Activated T-cell treated with anti-CD3 and anti-CD28 coated beads for 24 hours (primary cell): ENCODE measurements at places on chromosomes 5 and 9.

GRCh38 chr9:13111778-13112177 lies 167.7 kb downstream of the MPDZ start:
- DNase-seq = no peak

DNA sequence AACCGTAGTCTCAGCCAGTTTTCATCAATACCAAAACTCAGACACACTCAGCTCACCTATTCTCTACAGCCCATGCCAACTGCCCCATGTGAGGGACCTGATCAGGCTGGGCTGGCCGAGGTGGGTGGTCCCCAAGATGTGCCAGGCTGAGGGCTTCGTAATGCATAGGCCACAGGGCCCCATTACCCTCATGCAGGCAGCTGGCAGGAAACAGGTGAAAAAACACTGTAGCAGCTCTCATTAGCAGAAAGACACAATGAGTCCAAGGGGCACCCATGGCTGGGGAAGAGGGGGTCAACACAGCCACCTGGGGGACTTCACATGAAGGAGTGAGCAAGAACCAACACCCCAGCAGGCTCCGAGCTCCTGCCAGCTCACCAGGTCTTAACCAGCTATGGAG lies 8.2 kb downstream of the IPPK start:
- no peak for DNase-seq

DNA sequence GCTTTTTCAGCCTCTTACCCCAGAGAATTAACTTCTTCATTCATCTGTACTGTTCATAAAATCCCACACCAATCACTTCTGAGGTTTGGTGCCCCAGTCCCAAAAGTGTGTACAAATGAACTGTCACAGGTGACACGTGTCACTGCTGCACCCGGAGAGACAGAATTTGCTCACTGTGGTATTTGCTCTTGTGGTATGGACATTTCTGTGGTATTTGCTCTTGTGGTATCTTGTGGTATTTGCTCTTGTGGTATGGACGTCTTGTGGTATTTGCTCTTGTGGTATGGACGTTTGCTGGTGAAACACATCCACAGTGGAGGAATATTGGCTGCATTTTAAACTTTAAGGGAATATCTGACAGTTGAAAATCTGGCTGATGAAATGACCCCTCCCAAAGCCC lies 214.9 kb upstream of the DAP start:
- DNase-seq = no peak

GRCh38 chr9:135877791-135878527 lies 29.4 kb downstream of the CAMSAP1 start:
- no peak for DNase-seq

- no peak for DNase-seq
Observed at GRCh38 chr5:170773024-170773985, 10.2 kb upstream of the GABRP start.

GRCh38 chr5:43233946-43234345 lies 41.9 kb downstream of the NIM1K start:
- DNase-seq = no peak

DNA sequence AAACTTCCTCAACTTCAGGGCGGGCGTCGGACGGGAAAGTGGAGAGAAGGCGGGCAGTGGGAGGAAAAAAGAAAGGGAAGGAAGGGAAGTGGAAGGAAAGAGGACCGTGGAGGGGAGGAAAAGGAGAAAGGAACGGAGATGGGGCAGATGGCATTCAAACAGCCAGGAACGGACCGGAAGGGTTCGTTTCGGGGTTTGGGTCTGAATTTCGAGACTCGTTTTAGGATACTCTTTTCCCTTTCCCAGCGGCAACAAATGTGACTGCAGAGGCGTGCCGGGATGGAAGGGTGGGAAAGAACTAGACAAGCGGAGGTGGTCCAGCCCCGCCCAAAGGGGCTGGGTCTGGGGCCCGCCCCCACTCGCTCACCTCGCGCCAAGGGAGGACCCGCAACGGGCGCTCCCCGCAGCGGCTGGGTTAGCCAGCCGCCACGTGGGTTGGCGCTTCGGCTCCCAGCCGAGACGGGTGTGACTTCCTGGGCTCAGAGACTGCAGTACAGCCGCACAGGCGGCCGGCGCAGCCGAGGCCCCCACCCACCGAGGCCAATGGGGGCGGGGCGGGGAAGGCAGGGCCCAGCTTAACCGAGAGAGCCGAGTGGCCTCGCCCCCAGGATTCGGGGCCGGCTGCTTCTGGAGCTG lies 2.7 kb downstream of the VCAN start:
- DNase-seq = no peak

- DNase-seq = no peak
Observed at GRCh38 chr9:16884952-16885513, 14.6 kb upstream of the BNC2 start.

GRCh38 chr9:10059044-10059443 lies 553.8 kb downstream of the PTPRD start:
- no peak for DNase-seq

- no peak for DNase-seq
Observed at GRCh38 chr9:121735065-121735792, 83.8 kb downstream of the DAB2IP start.

GRCh38 chr9:91428436-91428835 lies 4.8 kb upstream of the NFIL3 start:
- no peak for DNase-seq

DNA sequence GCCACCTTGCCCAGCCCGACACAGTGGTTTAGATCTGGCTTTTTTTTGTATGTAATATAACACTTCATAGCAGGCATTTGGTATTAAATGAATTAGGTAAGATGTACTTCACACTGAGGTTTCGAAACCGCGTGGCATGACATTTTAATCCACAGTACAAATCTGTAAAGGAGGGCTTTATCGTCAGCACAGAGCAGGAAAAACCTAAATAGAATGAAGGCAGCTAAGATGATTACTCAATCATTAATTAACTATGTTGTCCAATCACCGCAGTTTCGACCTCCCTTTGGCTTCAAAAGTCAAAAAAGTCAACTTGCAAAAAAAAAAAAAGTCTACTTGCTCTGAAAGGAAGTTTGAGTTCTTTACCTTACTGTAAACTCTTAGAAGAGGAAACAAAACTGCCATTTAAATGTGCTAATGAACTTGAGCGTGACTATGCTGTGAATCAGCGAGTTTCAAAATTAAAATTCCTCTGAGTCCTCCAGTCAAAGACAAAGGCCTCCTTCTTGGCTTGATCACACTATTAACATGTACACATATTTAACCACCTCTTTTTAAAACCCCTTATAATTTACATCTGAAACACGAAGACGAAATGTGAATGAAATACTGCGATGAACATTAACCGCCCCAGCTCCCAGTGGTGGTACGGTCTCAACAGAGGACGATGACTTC lies 698 bp upstream of the SEC24A start:
- DNase-seq = peak; percentile 35

DNA sequence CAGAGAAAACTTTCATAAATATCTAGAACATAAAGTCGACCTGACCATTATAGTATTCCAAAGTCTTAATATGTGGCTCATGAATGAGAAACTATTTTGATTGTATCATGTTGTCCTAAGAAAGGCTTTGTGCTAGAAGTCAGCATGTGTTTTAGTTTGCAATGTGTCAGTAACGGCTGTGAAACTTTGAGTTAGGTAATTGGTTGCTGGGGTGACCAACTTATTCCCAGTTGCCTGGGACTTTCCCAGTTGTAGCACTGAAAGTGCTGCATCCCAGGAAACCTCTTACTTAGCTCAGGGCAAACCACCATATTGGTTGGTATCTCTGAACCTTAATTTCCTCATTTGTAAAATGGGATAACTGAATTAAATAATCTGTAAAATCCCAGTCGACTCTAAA lies 114.6 kb upstream of the SLC12A2 start:
- no peak for DNase-seq

DNA sequence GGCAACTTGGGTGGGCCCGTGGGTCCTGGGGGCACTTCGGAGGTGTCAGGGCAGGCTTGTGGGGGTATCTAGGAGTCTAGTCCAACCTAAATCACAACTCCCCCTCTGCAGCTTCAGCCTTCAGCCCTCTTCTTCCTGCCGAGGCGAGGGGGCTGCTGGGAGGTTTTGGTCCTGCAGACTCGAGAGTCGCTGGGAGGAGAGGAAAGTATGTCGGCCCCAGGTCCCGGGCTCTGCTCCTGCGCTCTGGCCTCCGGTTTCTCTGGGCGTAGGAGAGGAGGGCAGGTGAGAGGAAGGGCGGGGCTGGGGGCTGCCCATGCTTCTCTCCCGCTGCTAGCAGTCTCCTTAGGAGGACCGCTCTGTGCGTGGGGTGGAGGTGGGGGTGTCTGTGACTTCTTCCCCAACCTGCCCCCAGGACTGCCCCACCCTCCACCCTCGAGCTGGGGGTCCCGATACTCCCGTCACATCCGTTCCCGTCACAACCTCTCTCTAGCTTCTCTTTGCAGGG lies 139.8 kb upstream of the COL5A1 start:
- no peak for DNase-seq

DNA sequence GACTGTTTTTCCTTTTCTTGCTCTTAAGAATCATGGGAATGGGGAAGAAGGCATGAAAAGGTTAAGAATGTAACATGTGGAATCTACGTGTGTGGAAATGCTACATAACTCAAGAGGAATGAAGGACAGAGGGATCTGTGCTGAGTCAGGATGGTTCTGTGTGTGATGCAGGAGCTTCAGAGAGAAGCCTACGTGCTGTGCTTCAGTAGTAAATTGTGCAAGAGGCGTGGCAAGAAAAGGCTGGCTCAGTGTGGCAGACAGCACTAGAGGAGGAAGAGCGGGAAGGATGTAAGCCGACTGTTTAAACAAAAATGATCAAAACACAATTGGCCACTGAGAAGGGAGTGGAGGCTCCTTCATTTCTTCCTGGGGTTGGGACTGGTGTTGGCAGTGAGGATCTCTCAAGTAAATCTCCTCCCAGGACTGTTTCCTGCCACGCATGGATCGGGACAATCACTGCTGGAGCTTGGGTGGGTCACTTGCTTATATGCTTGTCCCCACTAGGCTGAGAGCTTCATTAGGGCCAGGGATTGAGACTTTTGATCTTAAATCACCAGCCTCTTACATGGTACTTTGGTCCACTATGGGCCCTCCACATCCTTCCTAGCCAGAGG lies 59.4 kb upstream of the BASP1 start:
- no peak for DNase-seq

- DNase-seq = no peak
Observed at GRCh38 chr9:90860382-90860781, 58.8 kb downstream of the SYK start.

DNA sequence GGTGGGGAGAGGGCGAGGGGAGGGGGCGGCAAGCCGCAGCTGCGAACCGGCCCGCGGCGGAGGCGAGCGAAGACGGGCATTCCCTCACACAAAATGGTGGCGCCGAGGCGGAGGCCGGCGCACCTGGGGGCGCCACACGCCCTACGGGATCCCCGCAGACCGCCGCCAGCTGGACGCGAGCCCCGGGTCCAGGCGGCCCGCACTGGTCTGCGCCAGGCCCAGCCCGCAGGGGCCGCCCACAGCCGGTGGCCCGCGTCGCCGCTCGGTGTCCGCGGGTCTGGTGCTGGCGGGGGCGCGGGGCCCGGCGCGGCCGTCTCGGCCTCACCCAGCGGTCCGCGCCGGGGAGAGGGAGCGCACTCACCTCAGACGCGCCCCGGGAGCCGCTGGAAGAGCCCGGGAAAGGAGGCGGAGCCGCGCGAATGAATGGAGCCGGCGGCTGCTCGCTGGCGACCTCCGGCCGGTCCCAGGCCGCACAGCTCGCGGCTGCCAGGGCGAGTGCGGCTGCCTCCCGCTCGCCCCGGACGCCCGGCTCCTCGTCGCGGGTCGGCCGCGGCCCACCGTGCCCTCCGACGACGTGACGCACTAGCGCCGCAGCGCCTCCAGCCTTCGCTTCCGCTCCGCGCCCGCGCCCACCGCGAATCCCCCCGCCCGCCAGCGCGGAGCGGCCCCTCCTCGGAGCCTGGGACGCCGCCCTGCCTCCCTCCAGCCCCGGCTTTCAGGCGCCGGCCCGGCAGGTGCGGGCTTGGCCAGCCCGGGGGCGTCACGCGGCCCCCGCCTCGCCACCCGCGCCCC lies at the start of gene FAM169A:
TSS of gene FAM169A (minus strand) at position 584 of the 792 bp plus-strand sequence. CDS start 24,711 bp downstream, outside the sequence.
- DNase-seq = peak; percentile 23

DNA sequence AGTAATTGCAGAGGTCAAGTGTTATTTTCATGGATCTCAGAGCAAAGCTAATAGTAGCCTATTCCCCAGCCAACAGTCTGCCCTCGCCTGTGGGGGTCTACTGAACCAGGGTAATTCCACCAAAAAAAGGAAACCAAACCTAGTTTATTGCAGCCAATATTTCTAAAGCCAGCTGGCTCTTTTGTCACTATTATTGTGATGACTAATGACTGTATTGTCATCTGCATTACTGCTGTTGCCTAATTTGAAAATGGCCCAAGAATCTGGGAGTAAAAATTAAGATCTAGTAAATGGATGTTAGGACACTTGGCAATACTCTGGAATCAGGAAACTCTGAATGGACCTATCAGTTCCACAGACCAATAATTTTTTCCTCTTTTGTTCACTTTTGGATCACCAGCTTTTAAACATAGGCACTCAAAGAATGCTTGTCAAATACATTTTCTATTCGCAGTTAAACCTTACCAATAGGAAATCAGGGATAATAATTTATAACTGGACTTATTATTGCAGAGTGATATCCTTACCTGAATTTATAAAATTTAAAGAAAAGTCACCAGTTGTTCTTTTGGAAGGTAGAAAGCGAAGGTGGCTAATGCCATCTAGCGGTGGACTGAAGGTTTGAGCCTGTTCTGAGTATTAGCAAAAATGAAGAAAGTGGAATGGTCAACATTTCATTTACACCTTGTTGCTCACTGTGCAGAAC lies 69.2 kb downstream of the SYK start:
- peak; percentile 11 for DNase-seq

DNA sequence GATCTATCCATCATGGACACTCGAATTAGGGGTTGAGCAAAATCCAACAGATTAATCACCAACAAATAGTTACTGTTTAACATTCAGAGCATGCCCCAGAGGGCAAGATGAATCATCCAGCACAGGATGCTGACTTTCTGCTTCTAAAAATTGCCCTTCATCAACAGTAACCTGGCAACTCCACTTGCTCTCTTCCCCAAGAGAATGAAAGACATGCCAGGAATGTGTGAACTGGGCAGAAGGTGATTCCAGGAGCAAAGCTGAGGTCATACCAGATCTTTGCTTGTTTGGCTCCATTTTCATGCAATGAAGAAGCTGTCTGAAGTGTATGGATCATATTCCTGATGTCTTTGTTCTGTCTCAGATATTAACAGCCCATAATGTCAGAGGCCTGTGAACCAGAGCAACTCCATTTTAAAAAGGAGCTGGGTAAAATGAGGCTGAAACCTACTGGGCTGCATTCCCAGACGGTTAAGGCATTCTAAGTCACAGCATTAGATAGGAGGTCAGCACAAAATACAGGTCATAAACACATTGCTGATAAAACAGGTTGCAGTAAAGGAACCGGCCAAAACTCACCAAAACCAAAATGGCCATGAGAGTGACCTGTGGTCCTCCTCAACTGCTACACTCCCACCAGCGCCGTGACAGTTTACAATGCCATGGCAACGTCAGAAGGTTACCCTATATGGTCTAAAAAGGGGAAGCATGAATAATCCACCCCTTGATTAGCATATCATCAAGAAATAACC lies 2.5 kb upstream of the ZNF367 start:
- DNase-seq = no peak

- DNase-seq = no peak
Observed at GRCh38 chr9:78072586-78073199, 41.1 kb upstream of the GNAQ start.
